ELR (cell line): ENCODE measurements at places on chromosomes 4 and X.

- DNase-seq = no peak
These were observed 538.6 kb downstream of the ANKRD50 start for GRCh38 chr4:124173912-124174311.

- DNase-seq = no peak
These were observed 88.7 kb upstream of the TTC29 start for GRCh38 chr4:147034372-147034771.

DNA sequence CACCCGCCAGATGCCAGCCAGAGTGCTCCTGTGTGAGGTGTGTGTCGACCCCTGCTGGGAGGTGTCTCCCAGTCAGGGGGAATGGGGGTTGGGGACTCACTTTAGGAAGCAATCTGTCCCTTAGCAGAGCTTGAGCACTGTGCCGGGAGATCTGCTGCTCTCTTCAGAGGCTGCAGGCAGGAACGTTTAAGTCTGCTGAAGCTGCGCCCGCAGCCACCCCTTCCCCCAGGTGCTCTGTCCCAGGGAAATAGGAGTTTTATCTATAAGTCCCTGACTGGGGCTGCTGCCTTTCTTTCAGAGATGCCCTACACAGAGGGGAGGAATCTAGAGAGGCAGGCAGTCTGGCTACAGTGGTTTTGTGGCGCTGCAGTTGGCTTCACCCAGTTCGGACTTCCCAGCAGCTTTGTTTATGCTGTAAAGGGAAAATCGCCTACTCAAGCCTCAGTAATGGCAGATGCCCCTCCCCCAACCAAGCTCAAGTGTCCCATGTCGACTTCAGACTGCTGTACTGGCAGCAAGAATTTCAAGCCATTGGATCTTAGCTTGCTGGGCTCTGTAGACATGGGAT is 80.8 kb downstream of the CCSER1 start:
- DNase-seq = no peak

GRCh38 chr4:118774321-118774720 is 61.6 kb downstream of the SEC24D start:
- DNase-seq = peak; percentile 22

- DNase-seq = no peak
These were observed 607.0 kb upstream of the PRKX start for GRCh38 chrX:4320436-4320947.

DNA sequence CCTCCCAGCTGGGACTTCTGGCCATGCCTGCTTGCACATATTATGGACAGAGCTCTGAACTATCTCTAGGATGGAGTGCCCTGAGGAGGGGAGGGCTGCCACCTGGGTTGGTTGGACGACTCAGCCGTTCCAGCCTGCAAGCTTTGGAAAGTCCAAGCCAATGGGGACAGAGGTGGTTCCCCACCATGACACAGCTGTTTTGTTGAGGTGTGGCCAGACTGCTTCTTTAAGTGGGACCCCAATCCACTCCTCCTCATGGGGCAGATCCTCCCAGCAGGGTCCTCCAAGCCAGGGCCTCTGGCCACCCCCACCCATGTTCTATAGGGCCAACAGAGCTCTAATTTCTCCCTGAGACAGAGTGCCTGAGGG is 22.7 kb downstream of the F8A3 start:
- DNase-seq = no peak

- peak; percentile 49 for DNase-seq
These were observed 17.3 kb downstream of the PARM1 start for GRCh38 chr4:74950200-74950599.

GRCh38 chr4:163132469-163133218 is 34.0 kb downstream of the NAF1 start:
- no peak for DNase-seq

DNA sequence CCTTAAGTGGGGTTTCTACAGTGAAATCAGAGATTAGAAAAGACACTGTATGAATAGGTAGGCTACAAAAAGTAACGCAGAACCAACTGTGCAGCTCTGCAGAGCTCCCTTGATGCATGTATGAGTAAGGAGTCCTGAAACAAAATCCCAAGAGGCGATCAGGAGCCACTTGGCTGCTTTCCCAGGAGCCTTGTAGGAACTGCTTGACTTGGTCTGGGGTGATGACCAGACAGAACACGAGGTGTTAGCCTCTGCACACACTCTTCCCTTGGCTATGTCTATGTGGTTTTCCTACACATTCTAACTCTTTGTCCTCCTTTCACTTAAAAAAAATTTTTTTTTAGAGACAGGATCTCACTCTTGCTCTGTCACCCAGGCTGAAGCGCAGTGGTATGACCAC is 22.8 kb upstream of the AP1S2 start:
- peak; percentile 33 for DNase-seq

DNA sequence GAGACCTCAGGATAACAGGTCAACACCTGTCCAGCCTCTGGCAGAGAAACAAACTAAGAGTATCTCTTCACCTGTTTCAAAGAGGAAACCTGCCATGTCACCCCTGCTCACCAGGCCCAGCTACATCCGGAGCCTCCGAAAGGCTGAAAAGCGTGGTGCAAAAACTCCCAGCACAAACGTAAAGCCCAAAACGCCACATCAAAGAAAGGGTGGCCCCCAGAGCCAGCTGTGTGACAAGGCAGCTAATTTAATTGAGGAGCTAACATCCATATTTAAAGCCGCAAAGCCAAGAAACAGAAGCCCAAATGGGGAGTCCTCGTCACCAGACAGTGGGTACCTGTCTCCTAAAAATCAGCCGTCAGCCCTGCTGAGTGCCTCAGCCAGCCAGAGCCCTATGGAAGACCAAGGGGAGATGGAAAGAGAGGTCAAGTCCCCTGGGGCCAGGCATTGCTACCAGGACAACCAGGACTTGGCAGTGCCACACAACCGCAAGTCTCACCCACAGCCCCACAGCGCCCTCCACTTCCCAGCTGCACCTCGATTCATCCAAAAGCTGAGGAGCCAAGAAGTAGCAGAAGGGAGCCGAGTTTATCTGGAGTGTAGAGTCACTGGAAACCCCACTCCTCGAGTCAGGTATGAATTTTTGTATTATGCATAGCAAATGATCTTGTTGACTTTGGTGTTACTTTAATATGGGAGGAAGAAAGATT is 15.1 kb downstream of the PALLD start:
- no peak for DNase-seq

- DNase-seq = no peak
These were observed 366.5 kb downstream of the CXXC4 start for GRCh38 chr4:104128031-104128849.
